Stimulated activated CD4-positive, alpha-beta T cell treated with anti-CD3 and anti-CD28 coated beads, Interleukin-4, amount 100 ng/mL, for 4 hours (primary cell): ENCODE measurements at places on chromosomes 7 and 10.

- DNase-seq, result no peak
These were observed 333.7 kb downstream of the PRPF18 start for GRCh38 chr10:13920465-13920864.

- no peak for DNase-seq
These were observed 86.9 kb upstream of the MTPN start for GRCh38 chr7:136064081-136064480.

GRCh38 chr10:104250371-104250770 lies 4.3 kb upstream of the GSTO1 start:
- DNase-seq, result no peak

DNA sequence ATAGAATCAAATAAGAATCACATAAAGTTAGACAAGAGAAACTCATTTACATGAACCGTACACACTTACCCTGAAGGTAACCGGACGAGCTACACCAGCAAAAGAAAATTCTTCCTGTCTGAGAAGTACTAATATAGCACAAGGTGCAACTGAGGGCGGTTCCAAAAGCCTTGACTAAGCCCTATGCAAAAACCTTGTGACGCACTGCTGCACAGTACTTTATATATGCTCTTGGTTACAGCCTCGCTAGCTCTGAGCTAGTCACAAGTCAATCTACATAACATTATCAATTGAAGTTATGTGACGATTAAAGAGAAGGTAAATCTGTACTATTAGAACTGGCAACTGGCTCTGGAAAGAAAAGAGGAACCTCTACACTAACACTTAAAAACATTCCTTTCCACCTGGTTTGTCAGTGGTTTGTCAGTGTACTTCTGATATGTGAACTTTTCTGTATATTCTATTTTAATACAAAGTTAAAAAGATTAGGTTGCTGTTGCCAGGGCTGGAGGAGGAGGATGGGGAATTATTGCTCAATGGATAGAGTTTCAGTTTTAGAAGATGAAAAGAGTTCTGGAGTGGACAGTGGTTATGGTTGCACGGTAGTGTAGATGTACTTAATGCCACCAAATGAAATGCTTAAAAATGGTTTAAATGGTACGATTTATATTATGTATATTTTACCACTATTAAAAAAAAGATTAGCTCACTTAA lies 21.6 kb downstream of the NT5C3A start:
- peak; percentile 76 for DNase-seq

- DNase-seq, result no peak
These were observed 919 bp downstream of the MAFK start for GRCh38 chr7:1531263-1531978.

GRCh38 chr10:79258894-79259293 lies 88.4 kb upstream of the PPIF start:
- DNase-seq, result no peak

DNA sequence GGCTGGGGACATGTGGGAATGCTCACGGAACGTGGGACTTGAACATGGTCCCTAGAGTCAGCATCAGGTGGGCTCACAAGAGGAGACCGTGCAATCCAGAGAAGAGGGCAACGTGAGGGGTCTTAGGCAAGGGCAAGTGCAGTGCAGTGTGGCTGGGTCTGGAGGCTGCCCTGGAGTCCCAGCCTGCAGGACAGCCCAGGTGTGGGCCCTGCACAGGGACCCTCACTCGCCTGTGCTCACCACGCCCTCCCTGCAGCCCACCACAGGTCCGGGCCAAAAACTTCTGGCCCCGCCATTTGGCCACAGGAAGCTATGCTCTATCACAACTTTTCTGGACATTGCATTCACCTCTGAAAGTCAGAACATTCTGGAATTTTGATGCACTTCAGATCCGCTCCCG lies 133.5 kb downstream of the PAXIP1 start:
- no peak for DNase-seq

- no peak for DNase-seq
These were observed 1.3 kb upstream of the TRPV6 start for GRCh38 chr7:142886866-142887265.

- no peak for DNase-seq
These were observed 18.3 kb downstream of the NOD1 start for GRCh38 chr7:30460246-30460633.

GRCh38 chr10:58320351-58321049 lies 14.3 kb upstream of the UBE2D1 start:
- no peak for DNase-seq

DNA sequence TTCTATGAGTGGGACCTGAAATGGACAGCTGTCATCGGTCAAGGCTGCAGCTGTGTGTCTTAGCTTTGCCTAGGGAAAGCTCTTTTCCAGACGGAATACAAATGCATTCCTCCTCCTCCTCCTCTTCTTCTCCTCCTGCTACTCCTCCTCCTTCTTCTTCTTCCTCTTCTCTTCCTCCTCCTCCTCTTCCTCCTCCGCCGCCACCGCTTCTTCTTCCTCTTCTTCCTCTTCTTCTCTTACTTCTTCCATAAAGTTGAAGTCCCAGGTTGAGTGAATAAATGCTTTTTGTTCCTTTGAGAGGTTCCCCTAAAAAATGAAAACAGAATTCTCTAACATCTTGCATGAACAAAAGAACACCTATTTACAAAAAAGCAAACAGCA lies 28.7 kb downstream of the KLF6 start:
- no peak for DNase-seq

GRCh38 chr10:63758080-63758479 lies 236.9 kb downstream of the REEP3 start:
- no peak for DNase-seq

DNA sequence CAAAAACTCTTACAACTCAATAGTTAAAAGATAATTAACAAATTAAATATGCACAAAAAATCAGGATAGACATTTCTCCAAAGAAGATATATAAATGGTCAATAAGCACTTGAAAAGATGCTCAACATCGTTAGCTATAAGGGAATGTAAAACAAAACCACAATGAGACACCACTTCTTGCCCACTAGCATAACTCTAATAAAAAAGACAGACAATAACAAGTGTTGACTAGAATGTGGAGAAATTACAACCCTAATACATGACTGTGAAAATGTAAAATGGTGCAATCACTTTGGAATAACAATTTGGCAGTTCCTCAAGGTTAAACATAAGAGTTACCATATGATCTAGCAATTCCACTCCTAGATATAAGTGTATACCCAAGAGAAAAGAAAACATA lies 74.3 kb upstream of the PCGF5 start:
- no peak for DNase-seq

GRCh38 chr7:134795231-134795630 lies 15.8 kb downstream of the CALD1 start:
- DNase-seq, result no peak

- no peak for DNase-seq
These were observed 490.0 kb downstream of the CNTNAP2 start for GRCh38 chr7:146606628-146607027.

- DNase-seq, result no peak
These were observed 210.5 kb downstream of the ARHGAP21 start for GRCh38 chr10:24513155-24513554.

GRCh38 chr7:6430974-6431373 lies 16.8 kb downstream of the DAGLB start:
- DNase-seq, result no peak

DNA sequence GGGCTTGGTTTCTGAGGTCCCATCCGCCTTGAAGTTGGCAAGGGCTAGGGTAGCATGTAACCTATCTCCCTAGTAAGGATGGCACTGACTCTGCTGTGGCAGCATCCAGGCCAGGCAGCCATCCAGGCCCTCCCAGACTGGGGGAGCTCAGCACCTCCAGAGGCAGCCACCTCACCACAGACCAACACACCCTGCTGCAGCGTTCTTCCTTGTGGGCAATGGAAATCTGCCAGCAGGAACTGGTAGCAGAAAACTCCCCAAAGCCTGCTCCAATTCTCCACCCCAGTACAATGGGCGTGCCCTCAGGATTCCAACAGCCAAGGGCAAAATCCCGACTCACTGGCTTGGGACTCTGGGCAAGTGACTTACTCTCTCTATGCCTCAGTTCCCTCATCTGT lies 27.5 kb downstream of the DLG5 start:
- DNase-seq, result no peak

- DNase-seq, result no peak
These were observed 363.4 kb downstream of the KCNMA1 start for GRCh38 chr10:77274046-77274795.

- DNase-seq, result no peak
These were observed 32.5 kb downstream of the BNIP3 start for GRCh38 chr10:131949041-131949862.

GRCh38 chr10:99551616-99552015 lies 18.9 kb downstream of the NKX2-3 start:
- no peak for DNase-seq

DNA sequence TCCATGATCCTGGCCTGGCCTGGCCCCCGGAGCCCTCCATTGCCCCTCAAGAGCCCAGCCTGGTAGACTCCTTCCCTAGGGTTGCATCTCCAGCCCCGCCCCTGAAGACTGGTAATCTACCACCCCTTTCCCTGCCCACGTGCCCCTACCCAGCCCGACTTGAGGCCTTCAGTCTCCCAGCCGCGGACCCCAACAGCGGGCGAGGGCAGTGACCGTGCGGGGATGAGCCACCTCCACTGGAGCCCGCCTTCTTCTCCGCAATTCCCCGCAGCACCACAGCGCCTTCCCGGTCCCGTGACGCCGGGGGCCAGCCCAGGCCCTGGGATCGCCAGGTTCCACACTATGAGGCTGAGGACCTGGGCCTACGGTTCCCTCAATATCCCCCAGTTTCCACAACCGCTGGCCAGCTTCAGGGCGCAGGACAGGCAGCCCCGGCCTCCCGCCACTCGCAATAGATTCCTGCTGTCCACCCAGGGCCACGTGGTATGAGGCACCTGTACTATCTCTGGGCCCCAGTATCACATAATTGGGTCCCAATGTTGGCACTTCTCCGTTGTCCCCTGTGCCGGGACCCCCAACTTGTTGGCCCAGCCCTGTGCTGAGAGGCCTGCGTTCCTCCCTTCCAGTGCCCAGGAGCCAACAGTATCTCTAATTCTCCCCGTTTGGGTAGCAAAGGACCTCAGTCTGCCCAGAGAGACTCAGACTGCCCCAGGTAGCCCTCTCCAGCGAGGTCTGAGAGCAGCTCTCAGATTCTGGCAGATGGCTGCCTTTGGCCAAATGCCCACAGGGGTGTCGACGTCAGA lies 1.1 kb upstream of the GPRIN2 start:
- peak; percentile 1 for DNase-seq

GRCh38 chr7:133983685-133984419 lies 143.3 kb upstream of the LRGUK start:
- DNase-seq, result no peak

GRCh38 chr7:1103009-1103788 lies 15.3 kb downstream of the GPER1 start:
- DNase-seq, result no peak

- no peak for DNase-seq
These were observed 73.9 kb upstream of the GDF10 start for GRCh38 chr10:47225928-47226645.

DNA sequence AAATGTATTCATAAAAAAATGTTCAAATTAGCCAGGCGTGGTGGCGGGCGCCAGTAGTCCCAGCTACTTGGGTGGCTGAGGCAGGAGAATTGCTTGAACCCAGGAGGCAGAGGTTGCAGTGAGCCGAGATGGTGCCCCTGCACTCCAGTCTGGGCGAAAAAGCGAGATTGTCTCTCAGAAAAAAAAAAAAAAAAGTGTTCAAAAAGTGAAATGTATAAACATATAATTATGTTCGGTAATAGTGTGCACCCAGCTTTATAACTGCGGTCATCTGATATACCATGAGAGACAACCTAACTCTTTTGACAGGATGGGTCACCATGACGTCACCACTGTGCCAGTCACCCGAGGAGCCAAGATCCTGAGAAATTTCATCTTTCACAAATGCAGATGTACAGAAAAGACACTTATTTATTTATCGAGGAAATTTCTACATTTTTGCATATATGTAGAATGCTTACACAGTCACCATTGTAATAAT lies 594 bp upstream of the RP9 start:
- DNase-seq, result no peak

- DNase-seq, result no peak
These were observed 269.9 kb upstream of the MKLN1 start for GRCh38 chr7:131057794-131058070.

GRCh38 chr10:119364645-119365600 lies 157.6 kb downstream of the GRK5 start:
- DNase-seq, result no peak

GRCh38 chr7:85175217-85175616 lies 11.6 kb downstream of the SEMA3D start:
- no peak for DNase-seq

DNA sequence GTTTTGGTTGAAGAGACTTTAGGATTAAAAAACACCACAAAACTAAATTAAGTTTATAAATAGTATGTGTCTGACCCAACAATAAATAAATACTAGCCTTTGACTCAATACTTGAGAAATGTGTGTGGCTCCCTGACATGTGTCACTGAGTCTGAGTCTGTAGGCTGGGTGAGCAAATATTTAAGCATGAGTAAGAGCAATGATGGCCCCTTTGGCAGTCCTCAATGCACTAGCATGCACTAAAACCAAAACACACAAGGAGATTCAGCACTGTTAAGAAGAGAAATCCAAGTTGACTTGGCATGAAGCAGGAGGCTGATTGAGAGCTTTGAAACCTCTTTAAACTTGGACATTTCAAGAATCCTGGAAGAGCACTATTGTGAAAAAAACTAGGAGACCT lies 37.1 kb downstream of the CCDC71L start:
- no peak for DNase-seq

GRCh38 chr7:127347567-127348246 lies 44.8 kb downstream of the ZNF800 start:
- DNase-seq, result peak; percentile 75

GRCh38 chr7:67692425-67692824 lies 695.8 kb downstream of the TYW1 start:
- no peak for DNase-seq

GRCh38 chr10:70702190-70702763 lies 30.0 kb downstream of the ADAMTS14 start:
- no peak for DNase-seq

- no peak for DNase-seq
These were observed 6.6 kb upstream of the VIPR2 start for GRCh38 chr7:159151231-159151630.

GRCh38 chr10:118108194-118109026 lies 61.7 kb upstream of the RAB11FIP2 start:
- no peak for DNase-seq
